ENCODE measurements at places on chromosomes 1 and 21.

DNA sequence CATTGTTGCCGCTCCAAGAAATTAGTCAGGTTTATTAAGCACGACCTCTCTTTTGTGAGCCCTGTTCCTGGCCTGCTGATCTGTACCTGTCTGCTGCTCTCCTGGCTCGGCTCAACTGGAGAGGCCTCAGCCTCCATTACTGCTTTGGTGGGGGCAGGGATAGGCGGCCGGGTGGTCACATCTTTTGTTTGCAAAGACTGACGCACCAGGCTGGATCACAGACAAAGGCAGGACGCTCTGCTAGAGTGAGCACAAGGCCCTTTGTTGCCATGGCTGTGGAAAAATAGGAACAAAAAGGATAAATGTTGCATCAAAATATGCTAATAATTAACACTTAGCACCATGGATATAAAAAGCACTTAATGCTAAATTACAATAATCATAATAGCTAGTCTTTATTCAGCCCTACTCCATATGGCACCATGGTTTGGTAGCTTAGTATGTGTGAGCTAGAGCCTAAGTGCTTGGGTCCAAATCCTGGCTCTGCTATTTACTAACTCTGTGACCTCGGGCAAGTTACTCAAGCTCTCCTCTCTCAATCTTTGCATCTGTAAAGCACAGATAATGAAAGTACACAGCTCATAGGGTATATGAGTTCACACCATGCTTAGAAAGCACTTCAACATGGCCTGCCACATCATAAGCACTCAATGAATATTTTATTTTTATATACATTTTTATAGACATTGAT lies 28.9 kb upstream of the HPDL start:
- DNase-seq = no peak

DNA sequence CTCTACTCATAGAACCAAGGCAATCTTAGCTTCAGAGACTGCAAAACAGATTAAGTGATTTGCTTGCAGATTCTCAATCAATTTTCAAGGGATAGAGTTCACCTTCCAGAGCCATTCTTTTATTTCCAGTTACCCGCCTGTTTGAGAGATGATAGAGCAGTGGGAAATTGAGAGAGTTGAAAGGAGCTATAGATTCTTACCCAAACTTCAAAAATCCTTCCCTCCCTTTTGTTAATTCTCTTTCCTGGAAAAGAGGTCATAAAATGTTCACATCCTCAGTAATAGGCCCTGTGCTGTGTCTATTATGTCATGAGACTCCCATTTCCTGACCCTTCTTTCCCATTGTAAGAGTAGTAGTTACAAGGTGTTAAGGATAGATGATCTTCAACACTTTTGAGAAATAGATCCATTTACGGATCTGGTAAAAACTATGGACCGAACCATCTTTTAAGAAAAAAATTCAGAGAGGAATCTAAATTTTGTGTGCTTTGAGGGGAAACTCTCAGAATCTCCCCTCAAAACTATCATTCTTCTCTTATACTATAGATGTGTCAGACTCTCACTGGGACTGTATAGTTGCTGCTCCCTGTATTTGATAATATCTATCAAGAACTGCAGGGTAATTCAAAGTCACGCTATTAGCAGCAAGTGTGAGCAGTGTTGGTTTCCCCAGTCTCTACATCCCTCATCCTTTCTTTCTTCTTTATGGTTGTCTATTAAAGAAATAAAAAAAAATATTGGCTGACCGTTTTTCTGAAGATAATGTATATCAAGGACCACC lies 8.0 kb downstream of the RGS4 start:
- DNase-seq = no peak

DNA sequence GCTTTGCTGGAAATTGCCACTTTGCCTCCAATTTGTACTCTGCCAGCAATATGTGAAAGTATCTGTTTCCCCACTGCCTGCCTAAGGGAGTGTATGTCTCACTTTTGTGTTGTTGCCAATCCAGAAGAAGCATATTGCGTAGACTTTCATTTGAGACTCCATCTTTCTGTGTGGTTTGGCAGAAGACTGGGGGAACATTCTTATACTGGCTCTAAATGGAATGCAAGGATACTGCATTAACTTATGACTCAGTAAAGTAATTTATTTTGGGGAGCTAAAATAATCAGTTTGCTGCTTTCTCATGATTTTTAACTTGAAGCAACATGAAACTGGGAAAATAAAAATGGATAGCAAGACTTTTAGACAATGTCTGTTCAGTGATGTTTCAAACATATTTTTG lies 107.7 kb upstream of the TMPRSS2 start:
- no peak for DNase-seq

- no peak for DNase-seq
These were observed 499 bp upstream of the TRAF5 start for GRCh38 chr1:211326140-211326527.

DNA sequence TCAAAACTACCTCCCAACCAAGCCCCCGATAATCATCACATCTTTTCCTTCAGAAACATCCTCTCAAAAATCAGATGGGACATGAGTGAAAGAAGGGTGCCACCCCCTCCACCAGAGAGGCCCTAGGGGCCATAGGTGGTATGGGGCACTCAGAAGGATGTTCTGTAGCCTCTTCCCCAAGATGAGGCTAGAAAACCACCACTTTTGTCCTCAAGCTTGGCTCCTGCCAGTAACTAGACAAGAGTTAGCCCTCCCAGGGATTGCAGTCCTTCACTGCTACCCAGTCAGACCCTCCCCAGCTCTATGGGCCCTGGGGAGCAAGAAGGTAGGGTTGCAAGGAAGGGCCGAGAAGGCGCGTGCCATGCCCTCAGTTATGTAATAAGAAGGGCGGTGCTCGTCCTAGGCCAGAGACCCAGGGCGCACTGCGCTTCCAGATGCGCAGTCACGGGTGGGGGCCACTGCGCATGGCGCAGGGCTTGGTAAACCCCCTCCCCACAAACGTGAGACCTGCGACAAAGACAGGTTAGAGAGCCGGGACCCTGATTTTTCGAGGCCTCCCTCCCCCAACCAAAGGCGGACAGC lies 69.7 kb downstream of the CD46 start:
- DNase-seq = no peak
